ENCODE measurements at places on chromosomes 3 and 15.
A peak's percentile ranks its signal among the peaks of the same experiment; 100 is the strongest.

- DNase-seq: no peak
These were observed 64.5 kb upstream of the PLXNA1 start for GRCh38 chr3:126918355-126918821.

- no peak for DNase-seq
These were observed 4.1 kb downstream of the RCN2 start for GRCh38 chr15:76935620-76936019.

DNA sequence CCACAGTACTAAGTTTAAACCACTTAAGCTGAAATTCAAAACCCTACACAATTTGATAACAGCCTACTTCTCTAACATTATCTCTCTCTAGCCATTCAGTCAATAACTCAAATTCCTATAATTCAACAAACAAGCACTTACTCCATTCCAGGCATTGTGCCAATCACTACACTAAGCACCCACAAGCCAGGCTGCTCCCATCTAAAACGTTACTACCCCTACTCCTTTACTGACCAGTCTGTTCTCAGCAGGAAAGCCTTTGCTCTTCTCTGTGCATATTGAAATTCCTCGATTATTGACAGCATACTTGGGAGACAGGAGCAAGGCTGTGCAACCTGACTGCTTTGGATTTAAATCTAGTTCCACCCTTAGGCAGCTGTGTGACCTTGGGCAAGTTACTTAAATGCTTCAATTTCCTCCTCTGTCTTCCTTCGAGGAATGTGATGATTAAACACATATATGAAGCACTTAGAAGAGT is 177.2 kb upstream of the THBS1 start:
- DNase-seq: peak; percentile 55

DNA sequence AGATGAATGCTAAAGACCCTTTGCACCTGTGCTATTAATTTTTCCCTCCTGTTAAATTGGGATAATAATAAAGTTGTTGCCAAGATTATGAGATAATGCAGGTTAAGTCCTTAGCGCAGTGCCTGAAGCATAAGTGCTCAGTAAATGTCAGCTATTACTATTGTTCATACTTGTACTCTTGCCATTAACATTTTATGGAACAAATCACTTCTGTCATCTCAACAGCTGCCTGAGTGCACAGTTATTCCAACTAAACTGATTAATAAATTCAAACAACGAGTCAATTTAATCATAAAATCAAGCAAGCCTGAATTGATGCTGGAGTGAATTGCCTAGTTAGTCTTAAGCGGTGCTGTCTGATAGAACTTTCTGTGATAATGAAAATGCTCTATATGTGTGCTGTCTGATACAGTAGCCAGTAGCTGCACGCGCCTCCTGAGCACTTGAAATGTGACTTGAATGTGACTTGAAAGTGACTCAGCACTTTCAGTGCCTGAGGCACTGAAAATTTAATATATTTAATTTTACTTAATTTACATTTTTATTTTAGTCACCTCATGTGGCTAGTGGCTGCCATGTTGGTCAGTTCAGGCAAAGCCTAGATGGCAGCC is 198.7 kb upstream of the PFN2 start:
- DNase-seq: no peak

GRCh38 chr3:119619094-119619493 is 21.4 kb downstream of the PLA1A start:
- no peak for DNase-seq

DNA sequence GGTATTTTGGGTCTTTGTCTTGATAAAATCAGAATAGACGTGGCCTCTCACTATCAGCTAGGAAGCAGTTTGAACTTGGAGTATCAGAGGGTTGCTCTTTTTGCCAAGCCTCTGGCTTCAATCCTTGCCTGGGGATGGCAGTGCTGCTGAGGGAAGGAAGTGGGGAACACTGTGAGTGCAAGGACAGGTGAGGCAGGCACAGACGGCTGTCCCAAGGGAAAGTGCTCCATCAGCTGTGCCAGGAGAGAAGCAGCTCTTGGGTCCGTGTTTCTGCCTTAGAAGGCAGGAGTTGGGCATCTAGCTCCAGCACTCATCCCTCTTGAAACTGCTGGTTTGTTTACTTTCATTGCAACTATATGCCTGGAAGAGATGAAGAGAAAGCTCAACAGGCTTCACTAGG is 33.2 kb downstream of the PML start:
- no peak for DNase-seq

GRCh38 chr3:186261638-186262037 is 100.4 kb downstream of the DGKG start:
- no peak for DNase-seq

DNA sequence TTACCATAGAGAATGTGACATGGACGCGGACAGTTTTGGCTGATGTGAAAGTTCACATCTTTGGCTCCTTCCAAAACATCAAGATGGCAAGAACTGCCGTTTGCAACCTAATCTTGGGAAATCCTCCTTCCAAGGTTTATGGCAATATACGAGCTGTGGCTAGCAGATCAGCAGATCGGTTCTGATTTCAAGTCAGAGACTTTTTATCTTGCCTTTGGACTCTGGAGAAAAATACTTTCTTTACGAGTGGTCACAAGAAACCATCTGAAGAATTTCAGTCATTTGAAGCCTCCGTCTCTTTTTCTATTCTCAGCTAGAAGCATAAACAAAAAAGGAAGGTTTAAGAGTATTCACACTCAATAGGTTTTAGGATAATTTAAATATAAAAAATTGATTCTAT is 153.5 kb upstream of the MEIS2 start:
- DNase-seq: peak; percentile 32

GRCh38 chr3:146345900-146346299 is 95.0 kb upstream of the PLSCR4 start:
- DNase-seq: no peak

DNA sequence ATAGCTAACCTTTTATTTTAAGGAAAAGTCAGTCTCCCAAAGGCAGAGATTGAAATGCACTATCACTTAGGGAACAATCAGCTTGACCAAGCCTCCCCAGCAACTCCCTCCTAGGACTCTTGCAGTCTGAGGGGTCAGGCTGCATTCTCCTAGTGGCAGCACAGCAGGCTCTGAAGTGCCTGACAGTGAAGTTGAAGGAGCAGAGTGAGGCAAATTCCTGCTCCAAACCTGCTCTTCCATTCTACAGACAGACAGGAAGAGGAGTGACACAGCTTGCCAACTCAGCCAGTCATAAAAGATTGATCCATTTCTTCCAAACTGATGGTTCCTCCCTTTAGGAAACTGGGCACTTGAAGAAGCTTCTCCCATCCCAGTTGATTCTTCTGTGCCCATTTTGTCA is 43.9 kb upstream of the SMAD3 start:
- DNase-seq: no peak

GRCh38 chr3:30693470-30694120 is 87.2 kb downstream of the TGFBR2 start:
- peak; percentile 84 for DNase-seq

DNA sequence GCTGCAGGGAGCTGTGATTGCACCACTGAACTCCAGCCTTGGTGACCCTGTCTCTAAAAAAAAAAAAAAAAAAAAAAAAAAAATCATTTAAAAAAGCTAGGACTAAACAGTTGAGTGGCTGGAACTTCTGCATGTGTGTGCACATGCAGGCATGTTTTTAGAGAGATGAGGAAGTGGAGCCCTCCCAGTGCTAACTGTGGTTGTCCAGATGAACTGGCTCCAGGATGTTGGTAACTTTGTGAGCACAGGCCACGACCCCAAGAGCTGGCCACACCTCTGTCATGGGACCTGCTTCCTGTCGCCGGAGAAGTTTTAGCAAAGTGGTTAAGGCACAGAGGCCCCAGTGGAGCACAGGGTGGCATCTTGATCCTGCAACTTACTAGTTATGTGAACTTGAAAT is 27.0 kb downstream of the CHCHD6 start:
- no peak for DNase-seq

DNA sequence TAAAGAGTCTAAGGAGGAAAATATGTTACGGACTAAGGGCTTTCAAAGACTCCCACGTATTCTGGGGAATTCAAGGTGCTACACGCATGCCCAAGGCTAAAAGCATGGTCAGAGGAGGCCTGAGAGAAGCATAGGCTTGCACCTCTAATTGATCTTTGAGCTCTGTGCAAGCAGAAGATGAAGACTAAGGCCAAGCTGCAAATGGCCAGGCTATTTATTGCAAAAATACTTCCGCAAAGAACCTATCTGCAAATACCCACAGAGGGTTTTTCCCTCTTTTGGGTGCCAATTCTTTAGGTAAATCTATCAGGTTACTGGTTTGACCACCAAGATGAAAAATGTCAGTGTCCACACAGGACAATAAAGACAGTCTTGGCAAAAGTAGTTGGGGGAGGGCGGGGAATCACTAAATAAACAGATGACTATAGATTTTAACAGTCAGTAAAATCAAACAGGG is 119.5 kb downstream of the STAG1 start:
- no peak for DNase-seq

DNA sequence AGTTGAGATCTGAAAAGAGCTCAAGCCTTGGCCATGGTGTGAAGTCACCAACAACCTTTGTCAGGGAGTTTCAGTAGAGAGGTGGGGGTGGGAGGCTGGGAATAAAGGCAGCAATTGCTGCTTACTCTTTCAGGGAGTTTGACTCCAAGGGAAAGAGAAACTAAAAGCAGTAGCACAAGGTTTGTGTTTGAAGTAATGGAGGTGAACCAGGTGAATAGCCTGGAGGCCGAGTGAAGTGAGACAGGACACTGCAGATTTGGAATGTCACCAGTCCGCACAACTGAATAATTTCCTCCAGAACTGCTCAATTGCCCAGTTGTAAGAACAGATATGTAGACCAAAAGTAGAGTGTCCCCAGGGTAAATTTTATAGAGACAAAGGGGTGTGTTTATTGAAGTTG is 44.1 kb downstream of the CD86 start:
- DNase-seq: no peak

GRCh38 chr3:50539356-50540286 is 27.9 kb downstream of the C3orf18 start:
- no peak for DNase-seq

- DNase-seq: peak; percentile 42
These were observed 511 bp upstream of the RARB start for GRCh38 chr3:25427563-25427941.

GRCh38 chr3:21859124-21860081 is 108.4 kb upstream of the ZNF385D start:
- DNase-seq: no peak

- no peak for DNase-seq
These were observed 5.5 kb upstream of the CRELD1 start for GRCh38 chr3:9928158-9928557.

DNA sequence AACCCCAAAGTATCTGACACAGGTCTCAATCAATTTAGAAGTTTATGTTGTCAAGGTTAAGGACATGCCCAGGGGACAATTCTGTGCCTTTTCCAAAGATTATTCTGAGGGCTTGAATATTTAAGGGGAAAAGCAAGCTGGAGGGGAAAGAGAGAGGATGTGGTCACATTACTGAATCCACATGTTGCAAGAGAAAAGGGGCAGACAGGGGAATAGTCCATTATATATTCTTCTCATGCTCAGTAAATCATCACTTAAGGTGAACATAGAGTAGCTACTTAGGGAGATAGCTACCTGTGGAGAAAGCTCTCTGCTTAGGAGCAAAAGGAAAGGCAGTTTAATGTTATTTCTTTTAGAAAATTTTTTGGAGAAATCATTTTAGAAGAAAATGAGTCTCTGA is 751.6 kb downstream of the SI start:
- DNase-seq: no peak

GRCh38 chr15:38828031-38828532 is 263.5 kb upstream of the RASGRP1 start:
- DNase-seq: no peak

Data from fibroblast of villous mesenchyme (primary cell).